ENCODE measurements at places on chromosomes 2 and 18.

DNA sequence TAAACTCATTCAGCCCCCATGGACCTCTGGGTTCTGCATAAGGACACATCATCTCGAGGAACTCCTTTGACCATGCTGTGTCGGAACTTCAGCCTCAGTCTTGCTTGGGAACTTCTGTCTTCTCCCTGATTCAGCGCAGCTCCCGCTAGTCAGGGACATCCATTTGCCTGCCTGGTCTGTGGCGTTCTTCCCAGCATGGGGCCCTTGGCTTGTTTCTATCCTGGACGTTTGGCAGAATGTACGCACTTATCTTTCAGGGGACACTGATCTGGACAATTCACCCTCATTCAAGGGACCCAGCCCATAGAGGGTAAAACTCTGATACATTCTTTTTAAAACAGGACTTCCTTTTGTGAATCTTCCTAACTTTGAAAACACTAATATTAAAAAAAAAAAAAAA is 75.8 kb upstream of the WIPF1 start:
- no peak for DNase-seq

GRCh38 chr2:47288864-47289263 is 114.1 kb upstream of the MSH2 start:
- no peak for DNase-seq

- no peak for DNase-seq
These were observed 67.0 kb downstream of the CHRNA1 start for GRCh38 chr2:174697255-174697654.

- DNase-seq, result no peak
These were observed 101.1 kb upstream of the PID1 start for GRCh38 chr2:229372207-229372606.

DNA sequence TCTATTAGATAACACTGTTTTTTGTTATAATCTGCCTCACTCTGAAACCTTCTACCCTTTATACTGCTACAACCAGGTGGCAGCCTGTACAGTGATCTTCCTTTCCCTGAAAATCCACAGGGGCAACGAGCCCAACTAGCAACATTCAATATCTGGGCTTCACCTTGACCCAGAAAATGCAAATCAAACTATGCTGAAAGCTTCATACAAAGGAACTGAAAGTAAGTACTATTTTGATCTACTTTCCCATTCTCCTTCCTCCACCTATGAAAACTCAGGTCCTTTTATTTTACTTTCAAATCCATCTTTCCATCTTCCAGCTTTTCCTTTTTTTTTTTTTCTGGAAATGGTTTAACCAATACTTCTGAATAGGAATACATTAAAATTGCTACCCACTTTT is 175.8 kb upstream of the CCDC150 start:
- no peak for DNase-seq

DNA sequence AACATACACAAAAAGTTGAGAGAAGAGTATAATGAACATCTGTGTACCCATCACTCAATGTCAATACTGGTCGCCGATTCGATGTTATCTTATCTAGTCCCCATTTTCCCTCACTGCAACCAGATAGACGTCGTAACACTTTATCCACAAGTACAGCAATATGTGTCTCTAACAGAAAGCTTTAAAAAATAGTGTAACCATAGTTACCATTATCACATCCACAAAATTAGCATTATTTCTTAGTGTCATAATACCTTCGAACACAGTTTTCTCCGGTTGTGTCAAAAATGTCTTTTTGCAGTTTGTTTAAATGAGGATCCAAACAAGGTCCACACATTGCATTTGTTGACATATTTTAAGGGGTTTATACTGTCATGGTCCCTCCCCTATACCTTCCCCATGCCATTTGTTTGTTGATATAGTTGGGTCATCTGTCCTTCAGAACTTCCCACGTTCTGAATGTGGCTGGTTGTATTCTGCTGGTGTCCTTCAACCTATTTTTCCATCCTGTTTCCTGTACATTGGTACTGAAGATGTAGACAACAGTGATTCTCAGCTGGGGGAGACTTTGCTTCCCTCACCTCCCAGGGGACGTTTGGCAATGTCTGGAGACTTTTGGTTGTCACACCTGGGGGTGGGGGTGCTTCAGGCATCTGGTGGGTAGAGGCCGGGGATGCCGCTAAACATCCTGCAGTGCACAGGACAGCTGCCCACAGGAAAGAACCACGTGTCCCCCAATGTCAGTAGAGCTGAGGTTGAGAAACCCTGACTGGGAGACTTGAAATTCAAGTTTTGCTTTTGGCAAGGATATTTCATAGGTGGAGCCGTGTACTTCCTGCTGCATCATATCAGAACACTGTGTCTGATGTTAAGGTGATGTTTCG is 72.7 kb upstream of the SPRED2 start:
- DNase-seq, result no peak

- no peak for DNase-seq
These were observed 45.7 kb downstream of the RAB31 start for GRCh38 chr18:9753846-9754245.

GRCh38 chr2:144014103-144014502 is 505.8 kb downstream of the ZEB2 start:
- no peak for DNase-seq

- no peak for DNase-seq
These were observed 412.7 kb downstream of the STK39 start for GRCh38 chr2:167834707-167835106.

DNA sequence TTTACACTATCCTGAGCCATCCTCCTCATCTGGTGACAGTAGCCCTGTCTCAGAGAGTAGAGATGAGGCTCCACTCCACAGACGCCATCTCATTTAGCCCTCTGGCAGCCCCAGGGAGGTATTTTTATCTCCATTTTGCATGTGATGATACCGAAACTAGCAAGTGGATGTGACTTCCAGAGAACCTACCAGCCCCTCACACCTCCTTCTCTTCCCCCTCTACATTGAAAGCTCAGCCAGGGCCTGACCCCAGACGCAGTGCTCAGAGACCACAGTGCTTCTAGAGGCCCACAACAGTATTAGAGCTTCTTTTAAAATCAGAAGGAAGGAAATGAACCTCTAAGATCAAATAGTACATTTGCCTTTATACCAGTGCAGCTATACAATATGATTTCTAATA is 8.3 kb downstream of the GYPC start:
- DNase-seq, result no peak

- no peak for DNase-seq
These were observed 200.8 kb upstream of the SIX3 start for GRCh38 chr2:44740678-44741077.

DNA sequence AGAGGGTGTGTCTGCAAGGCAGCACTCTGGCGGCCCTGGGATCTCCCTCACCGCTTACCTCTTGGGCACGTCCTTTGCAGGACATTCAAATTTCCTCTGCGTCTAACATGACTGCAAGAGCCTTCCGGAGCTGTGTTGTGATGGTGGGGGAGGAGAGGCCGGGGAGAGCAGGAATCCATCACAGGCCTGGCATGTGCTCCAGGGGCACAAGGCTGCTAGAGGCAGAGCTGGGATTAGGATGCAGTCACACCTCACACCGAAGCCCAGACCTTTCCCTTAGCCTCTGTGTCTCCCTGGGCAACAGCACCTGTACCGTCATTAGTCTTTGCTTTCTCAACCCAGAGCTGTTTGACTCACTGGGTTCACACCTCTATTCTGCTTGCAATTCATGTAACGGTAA is 111.3 kb downstream of the CMPK2 start:
- no peak for DNase-seq

DNA sequence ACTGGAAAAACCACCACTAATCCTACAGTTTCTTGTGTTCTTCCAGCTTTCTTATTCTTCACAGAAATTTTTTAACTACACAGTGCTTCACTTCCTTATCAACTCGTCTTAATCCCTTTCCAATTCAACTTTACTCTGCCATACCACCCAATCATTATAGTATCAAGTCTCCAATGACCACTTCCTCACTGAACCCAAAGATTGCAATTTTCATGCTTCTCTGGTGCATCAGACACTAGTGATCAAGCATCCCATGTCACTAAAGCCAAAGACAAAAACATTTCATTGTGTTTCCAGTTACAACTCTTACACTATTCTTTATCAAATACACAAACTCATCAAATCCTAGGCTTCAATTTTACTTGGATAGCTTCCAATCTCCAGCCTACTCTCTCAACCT is 9.5 kb downstream of the CHAC2 start:
- no peak for DNase-seq

DNA sequence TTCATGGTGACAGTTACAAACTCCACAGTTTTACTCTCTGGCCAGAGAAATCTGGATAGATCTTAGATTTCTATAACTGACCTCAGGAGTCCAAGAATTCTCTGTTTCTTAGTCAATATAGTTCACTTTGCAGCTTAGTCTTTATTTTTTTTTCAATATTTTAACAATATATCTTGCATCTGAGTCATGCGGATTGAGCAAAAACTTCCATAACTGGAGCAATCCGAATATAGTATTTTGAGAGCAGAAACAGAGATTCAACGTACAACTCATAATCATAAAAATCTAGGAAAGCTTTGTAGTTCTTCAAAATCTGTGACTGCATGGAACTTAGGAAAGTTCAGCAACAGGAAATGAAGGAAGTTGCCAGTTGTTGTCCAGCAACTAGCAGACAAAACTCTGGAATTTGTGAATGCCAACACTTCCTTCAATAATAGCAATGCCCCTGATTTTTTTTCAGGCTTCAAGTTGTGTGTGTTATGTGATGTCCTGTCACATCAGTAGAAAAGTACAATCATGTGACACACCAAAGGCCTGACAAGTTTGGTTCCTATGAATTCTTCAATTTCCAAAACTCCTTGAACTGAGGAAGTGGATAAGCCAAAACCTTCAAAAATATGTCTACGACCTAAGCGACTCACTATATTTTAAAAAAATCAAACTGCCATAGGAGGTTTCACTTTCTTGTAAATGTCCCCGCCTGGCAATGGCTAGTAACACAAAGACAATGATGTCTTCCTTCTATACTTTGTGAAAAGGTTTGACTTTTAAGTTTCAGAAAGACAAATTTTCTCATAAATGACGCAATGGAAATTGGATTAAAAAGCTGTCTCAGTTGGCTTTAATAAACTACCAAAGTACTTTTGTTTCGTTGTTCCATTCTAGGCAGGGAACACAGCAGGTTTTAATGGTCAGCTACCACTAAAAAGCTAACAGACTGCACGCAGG is 510.6 kb downstream of the ERBB4 start:
- no peak for DNase-seq

DNA sequence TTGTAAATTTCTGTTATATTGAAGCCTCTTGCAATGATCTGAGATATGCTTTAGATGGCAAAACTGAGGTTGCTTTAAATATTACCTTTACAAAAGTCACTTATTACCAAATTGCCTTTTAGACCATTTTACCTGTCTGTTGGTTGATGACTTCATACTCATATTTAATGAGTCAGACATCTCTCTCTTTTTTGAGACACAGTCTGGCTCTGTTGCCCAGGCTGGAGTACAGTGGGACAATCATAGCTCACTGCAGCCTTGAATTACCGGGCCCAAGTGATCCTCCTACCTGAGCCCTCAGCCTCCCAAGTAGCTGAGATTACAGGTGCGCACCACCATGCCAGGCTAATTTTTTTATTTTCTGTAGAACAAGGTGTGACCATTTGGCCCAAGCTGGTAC is 11.5 kb upstream of the PPP4R3B start:
- no peak for DNase-seq

DNA sequence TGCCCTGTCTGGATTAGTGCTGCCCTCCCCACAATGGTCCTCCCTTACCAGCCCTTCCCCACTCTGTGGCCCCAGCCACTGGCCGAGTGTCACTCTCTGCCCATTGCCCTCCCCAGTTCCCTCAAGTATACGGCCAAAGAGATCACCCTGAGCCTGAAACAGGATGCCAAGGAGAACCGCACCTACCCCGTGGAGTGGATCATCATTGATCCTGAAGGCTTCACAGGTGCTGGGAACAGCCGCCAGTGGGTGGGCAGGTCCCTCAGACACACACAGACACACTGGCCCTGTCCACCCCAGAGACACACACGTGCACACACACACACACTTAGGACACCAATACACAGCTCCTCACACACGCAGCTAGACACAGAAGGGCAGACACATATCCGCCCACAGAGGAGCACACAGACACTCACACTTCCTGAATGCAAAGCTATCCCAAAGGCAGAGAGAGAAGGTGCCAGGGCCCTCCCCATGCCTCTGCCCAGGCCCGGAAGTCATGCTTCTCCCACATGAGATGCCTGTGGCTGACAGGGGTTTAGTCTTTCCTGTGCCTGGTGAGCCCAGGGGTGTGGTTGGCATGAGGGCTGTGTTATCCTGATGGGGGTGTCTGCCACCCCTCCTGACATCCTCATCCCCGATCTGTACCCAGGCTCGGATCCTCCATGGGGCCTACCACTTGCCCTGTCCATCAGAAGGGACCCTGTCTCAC is 2.9 kb downstream of the CHRND start:
- DNase-seq, result no peak

DNA sequence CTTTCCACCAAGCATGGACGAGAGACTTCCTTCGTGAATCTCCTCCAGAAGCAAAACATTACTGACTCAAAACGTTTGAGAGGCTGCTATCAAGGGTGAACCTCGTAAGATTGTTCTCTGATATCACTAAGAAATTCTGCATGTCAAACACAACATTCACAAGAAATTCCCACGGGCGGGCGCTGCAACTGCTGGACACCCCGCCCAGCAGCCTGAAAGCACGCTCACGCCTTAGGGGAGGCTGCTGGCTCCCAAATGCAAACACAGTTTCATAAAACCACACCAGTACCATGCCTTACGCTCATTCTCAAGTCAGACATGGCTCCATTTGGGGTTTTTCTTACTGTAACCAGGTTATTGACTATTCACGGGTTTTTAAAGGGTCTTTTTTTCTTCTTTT is 39.0 kb downstream of the MBP start:
- DNase-seq, result no peak

DNA sequence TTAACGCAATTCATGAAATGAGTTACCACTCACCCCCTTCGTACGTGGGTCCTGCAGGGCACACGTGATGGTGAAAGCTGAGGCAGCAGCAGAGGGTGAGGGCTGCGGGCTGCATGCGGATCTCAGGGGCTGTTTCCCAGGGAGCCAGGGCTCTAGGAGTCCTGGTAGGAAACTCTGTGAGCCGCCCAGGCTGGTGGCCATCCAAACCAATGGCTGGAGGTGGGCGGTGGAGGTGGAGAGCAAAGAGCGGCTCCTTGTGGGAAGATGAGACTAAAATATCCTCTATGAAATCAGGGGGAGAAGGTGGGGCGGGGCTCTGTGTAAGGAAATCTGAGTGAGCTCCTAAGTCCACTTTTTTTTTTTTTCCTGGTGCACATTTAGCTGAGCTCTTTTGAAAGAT is 120.1 kb upstream of the SLC1A4 start:
- DNase-seq, result no peak

- no peak for DNase-seq
These were observed 190.4 kb upstream of the SOX11 start for GRCh38 chr2:5501807-5502206.

- DNase-seq, result no peak
These were observed 129.4 kb upstream of the GLI2 start for GRCh38 chr2:120606280-120606679.

DNA sequence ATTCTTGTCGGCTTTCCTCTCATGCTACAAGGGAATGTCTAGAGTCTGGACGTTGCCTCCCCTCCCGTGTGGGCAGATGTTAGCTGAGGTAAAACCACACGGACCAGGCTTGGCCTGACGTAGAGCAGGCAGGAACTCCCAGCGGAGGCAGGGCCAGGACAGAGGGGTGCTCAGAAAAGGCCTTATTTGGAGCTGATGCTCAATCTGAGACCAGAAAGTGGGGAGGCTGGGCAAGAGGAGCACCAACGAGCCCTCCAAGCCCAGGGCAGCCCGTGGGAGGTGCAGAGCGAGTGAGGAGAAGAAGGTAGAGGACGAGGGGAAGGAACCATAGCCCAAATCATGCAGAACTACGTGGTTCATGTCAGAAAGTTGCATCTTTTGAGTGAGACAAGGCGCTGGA is 9.0 kb downstream of the TEX51 start:
- DNase-seq, result no peak

- no peak for DNase-seq
These were observed 83.8 kb downstream of the AGAP1 start for GRCh38 chr2:235577404-235578330.

All from stimulated activated CD4-positive, alpha-beta T cell treated with anti-CD3 and anti-CD28 coated beads, Interleukin-15, amount 100 ng/mL, for 48 hours (primary cell).